ENCODE measurements at places on chromosomes 6 and 20.

DNA sequence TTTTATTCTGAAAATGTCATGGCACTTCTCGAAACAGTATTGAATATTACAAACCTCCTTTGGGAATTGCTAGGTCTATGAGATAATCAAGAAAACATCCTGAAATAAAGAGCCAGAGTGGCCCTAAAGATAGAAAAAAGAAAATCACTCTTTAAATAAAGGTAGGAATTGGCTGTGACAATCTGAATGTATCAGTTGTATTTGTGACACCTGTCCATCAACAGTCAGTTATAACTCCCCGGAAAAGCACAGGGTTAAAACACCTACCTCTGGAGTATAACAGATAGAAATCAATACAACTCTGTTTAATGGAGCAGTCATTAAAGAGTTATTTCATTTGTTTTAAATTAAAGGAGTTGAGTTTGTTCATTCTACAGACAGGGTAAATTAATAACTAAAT is 21.2 kb downstream of the RNF24 start:
- no peak for DNase-seq

GRCh38 chr20:43231829-43232228 is 42.1 kb upstream of the PTPRT start:
- no peak for DNase-seq

- DNase-seq: no peak
These were observed 23.2 kb downstream of the AFDN start for GRCh38 chr6:167849846-167850459.

DNA sequence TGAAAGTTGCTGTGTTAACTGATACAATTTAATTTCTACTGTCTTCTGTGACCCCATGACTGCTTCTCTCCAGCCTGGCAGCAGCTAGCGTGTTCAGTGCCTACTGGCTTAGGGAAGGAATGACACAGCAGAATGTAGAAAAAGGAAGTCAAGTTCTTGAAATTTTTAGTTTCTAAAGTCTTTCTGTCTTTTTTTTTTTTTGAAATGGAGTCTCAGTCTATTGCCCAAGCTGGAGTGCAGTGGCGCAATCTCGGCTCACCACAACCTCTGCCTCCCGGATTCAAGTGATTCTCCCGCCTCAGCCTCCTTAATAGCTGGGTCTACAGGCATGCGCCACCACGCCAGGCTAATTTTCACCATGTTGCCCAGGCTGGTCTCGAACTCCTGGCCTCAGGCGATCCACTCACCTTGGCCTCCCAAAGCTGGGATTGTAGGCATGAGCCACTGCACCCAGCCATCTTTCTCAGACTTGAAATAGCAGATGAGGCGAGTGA is 39.3 kb downstream of the PCNA start:
- no peak for DNase-seq

- no peak for DNase-seq
These were observed 10.5 kb downstream of the NT5E start for GRCh38 chr6:85460154-85460920.

DNA sequence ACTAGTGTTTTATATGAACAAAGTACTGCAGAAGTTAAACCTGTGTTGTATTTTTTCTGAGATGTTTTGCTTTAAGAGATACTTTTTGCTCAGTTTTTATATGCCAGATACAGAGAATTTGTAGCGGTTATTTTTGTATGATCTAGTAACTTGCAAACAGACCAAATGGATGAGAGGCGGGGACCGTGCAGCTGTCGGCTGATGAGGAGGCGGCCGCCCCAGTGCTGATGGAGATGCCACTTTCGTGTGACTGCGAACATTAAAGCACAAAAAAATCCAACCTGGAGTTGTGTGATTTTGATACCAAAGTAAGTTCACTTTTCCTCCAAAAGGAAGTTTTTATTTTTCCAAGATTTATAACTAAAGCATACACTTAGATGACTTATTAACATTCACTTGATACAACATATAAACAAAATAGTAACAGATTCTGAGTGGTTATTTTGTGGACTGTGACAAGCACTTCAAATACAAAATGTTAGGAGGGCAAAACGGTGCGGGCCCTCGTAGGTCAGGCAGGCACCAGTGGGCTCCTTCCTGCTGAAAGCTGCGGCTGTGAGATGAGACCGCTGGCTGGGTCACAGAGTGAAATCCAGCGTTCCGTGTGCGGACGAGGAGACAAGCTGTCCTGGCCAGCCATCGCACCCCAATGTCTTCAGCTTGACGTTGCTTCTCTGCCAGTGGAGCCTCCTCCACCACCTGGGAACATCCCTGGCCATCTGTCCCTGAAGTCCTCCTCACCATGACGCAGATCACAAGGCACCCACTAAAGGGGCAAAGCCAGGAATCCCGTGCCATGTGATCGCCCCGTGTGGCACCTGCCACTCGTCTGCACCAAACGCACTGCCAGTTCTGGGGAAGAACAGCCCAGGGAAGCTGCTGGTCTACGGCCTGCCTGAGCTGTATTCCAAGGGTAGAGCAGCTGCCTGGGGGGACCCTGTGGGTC is 4.0 kb upstream of the OGFR start:
- no peak for DNase-seq

DNA sequence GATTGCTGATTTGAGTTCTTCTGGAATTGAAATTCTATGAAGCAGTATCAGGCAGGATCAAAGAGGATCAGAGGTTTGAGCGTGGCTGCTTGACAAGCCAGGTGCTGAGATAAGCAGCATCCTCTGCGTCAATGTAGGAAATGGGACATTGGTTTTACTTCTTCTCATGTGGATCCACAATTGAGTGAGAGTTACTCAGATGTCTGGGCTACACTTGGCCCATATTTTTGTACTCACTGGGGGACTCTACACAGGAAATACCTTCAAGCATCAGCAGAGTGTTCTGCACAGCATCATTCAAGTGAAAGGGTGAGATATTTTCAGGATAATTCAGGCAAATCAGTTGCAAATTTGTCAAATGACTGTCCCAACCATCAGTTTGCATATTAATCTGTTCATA is 613.9 kb upstream of the ARID1B start:
- DNase-seq: no peak

DNA sequence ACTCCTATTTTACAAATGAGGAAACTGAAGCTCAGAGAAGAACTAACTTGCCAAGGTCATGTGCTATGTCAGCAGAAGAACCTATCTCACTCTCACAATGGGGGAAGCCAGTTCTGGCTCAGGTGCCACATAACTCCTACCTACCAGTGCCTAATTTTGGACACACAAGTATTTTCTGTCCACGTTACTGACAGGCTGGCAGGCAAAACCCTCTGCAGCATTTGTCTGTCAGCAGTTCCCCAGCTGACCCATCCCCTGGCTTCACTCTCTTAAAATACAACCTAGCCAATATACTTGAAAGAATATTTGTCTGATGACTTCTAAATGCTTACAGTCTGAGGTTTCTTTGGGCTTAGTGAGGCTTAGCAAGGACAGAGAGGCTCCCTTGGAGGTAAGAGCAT is 15.5 kb downstream of the GSS start:
- no peak for DNase-seq

DNA sequence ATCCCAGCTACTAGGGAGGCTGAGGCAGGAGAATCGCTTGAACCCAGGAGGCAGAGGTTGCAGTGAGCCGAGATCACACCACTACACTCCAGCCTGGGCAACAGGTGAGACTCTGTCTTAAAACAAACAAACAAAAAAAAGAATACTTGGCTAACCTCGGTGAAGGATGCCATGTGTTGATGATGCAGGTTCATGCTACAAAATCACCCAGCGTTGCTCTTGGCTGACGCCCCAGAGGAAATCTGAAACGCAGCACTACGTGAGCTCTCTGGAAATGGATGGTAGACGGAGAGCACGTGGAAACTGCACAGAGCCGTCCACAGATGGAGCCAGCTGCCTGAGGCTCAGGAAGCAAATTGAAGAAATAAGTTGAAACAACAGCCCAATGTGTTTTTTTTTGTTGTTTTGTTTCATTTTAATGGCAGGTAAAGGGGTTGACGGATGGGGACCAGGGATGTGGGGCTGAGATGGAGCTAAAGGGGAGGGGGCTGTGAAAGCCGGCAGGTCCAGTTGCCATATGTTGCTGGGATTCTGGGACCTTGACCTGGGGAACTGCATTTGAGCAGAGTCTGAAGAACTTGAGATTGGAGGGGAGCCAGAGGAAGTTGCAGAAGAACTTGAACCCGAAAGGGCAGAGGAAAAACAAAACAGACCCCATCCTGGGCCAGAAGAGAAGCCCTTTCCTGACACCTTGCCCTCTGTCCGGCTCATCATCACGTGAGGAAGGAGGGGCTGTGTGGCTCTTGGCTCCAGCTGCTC is 12.8 kb upstream of the MANBAL start:
- DNase-seq: no peak

- no peak for DNase-seq
These were observed 2.8 kb downstream of the NEDD9 start for GRCh38 chr6:11229655-11230046.

DNA sequence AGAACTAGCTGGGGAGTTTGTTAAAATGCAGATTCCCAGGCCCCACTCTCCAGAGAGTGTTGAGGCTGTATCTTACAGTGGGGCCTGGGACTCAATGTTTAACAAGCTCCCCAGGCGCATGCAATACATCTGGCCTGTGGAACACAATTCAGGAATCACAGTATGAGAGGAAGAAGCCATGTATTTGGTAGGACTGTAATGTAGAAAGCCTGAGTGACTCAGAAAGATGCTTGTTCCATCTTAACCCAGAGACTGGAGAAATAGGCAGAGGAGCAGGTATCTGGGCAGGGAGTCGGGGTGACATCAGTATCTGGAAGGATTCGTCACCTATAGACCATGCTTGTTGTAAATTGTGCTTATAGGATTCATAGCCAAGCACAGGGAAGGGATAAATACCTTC is 90.5 kb downstream of the UNC5CL start:
- DNase-seq: no peak

GRCh38 chr6:163243083-163243482 is 171.4 kb upstream of the QKI start:
- no peak for DNase-seq

DNA sequence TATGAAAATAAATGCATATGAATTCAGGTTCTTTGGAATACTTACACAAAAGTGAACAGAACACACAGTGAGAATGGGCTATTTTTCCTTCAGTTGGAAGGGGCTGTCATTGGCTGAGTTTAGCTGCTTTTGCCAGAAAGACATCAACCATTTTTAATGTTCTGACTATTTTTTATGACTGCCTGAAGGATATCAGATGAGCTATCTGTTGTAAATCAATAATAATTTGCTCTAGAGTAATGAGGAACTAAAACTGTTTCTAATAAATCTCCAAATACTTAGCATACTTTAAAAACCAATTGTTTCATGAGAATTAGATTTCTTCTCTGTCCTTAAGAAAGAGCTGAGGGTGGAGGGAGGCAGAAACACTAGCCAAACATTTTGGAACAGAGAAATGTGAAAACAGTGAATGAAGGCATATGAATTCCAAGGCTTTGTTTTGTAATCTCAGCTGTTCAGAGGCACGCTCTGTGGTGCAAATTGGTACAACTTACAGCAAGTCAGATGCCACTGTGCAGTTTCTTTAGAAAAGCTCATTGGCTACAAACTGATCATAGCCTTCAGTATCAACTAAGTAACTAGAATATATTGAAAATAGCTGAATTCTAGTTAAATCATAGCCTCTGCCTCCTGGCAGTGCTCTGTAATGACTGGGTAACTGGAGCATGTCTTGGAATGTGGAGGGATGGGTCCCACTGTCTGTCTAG is 228.9 kb upstream of the JAG1 start:
- DNase-seq: no peak

GRCh38 chr6:15585760-15586214 is 77.0 kb downstream of the DTNBP1 start:
- DNase-seq: no peak

GRCh38 chr6:55822815-55823214 is 52.6 kb downstream of the BMP5 start:
- no peak for DNase-seq

- no peak for DNase-seq
These were observed 3.6 kb upstream of the HSP90AB1 start for GRCh38 chr6:44243345-44243744.

DNA sequence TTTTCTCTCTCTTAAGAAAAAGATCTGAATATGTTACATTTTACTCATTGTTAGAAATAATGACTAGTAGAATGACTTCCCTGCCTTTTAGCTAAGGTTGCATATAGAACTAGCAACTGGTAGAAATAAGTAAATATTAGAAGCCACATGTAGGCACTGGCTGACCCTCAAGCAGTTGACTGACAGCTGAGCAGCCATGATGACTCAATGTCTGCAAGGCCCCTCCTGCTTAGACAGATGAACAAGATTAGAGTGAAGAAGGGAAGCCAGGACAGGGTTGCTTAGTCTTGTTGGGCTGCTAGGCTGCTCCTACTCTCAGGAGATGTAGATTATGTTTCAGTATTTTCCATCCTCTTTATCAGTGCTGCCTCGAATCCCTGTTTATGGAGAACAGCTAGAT is 6.5 kb downstream of the MEP1A start:
- DNase-seq: no peak

DNA sequence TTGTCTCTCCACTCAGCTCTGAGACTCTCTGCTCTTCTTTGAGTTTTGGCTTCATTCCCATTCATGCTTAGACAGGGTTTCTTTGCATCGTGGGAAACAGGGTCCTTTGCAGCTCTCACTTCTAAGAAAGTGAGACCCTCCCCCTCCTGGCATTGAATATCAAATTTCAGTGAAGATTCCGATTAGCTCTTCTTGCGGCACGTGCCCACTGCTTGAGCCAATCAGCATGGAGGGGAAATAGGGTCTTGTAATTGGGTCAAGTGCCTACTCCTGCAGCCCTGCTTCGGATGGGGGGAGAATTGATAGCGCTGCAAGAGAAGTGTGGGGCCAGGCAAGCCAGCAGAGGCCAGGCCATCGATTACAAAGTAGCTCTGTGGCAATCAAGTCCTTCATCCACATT is 69.6 kb downstream of the TFAP2C start:
- no peak for DNase-seq

DNA sequence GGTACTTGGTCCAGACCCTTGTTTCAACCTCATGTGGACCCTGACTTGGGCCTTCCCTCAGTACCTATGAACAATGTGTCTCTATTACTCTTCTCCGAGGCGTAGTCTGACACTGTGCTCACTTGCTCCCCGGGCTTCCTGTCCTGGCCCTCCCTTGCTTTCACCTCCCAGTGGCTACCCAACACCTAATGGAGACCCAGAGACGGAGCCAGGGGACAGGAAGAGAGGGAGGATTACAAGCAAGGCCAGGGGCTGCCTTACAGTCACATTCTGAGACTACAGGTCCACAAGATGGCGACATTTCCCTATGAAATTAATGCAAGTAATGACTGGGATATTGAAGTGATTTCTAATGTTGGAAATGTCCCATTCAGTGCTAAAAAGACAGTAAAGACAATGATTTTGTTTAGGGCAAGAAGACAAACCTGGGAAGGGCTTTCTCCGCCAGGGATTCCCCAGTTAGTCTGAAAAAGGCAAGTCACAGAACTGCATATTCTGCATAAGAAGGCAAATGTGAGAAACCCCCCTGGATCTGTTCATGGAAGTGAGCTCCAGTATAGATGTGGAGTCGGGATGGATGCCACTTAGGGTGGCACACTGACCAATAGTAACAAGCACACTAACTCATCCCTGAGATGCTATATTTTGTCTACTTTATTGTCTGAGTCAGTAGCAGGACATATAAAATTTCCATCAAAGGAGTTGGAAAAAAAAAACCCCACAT is 44.0 kb upstream of the ZBTB24 start:
- DNase-seq: peak; percentile 37

GRCh38 chr6:53439556-53439955 is 90.8 kb upstream of the ELOVL5 start:
- DNase-seq: no peak

GRCh38 chr6:36826520-36827227 is 12.6 kb downstream of the CPNE5 start:
- DNase-seq: no peak

GRCh38 chr6:82681119-82681714 is 317.6 kb downstream of the TPBG start:
- no peak for DNase-seq

- DNase-seq: no peak
These were observed 131.7 kb upstream of the MAP3K4 start for GRCh38 chr6:160859822-160860221.
